Tibial nerve (tissue), 4 donors: ENCODE measurements at places on chromosomes 16 and 17.

DNA sequence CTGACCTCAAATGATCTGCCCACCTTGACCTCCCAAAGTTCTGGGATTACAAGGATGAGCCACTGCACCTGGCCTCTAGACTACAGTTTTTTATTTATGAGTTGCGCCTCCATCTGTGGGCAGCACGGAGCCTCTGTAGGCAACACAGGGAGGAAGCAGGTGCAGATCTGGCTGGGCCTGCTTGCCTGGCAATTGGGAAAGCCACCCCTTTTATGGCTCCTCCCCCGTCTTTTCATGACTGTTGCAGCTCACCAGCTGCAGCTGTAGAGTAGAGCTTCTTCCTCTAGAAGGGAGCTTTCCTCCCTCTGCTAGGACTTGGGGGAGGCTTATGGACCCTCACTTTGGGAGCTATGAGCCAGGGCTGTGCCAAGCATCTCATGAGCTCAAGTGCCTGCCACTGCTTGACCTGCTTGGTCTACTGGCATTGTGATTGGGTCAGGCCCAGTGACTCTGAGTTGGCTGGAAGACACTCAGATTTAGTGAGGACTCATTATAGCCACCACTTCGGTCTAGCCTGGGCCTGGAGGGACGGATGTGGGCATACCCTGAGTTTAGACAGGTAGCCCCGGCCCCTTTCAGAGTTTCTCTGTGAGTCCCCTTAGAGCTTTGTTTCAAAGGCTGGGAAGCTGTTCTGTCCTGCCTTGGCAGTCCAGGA, 6.9 kb upstream of the SLC7A6 start:
- DNase-seq, result no peak

GRCh38 chr17:74288785-74289184, 14.8 kb downstream of the DNAI2 start:
- no peak for DNase-seq

GRCh38 chr17:19724501-19725420, 8.4 kb upstream of the SLC47A2 start:
- DNase-seq, result peak; percentile 45

- no peak for DNase-seq
Measured at GRCh38 chr16:89334461-89334860, 117.0 kb downstream of the ZNF778 start.

DNA sequence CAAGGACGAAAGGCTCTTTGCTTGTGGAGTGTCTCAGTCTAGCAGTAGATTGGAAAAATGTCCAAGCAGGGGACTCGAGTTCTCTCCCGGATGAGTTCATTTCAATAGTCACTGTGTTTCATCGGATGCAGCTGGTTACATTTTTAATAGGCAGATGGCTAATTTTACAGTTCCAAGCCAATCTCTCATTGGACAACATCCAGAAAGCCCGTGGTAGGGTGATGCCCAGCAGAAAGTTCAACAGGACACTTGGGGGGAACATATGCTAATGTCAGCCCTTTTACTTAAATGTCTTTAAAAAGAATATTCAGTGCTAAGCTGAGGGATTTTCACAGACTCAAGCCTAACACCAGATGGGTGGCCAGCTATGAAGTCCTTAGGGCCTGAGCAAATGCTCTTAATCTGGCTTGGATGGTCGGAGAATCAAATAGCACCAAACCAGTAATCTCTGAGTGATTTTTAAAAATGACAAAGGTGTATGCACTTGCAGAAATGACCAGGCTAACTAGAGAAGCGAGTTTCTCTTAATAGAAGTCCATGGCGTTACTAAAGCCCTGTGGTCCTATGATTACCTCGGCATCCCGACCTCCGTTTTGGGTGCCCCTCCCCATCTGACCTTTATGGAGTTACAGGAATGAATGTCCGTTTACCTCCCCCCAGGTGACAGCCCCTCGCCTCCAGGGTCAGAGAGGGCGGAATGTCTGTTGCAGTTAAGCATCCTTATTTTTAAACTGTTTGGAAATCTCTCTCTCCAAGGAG, 289.2 kb upstream of the SALL1 start:
- DNase-seq, result no peak

DNA sequence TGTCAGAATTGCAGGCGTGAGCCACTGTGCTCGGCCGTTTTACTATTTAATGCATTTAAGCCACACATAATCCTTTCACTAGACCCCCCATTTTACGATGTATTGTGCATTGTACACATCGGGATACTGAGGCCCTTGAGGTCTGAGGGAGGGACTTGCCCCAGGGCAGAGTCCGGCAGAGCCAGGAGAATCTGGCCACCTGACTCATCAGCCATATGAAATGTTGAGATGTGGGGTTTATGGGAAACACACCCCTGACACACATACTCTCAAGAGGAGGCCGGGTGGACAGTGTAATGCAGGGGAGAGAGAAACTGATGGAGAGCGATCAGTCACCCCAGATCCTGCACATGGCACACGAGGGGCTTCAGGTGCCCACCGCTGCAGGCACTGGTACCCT, 196.6 kb downstream of the ZNF423 start:
- DNase-seq, result no peak

- DNase-seq, result no peak
Measured at GRCh38 chr17:50575581-50576210, 15.2 kb downstream of the CACNA1G start.
